ENCODE measurements at places on chromosomes 1 and 21.

- no peak for DNase-seq
Observed at GRCh38 chr1:153152481-153152880, 1.8 kb upstream of the SPRR2G start.

DNA sequence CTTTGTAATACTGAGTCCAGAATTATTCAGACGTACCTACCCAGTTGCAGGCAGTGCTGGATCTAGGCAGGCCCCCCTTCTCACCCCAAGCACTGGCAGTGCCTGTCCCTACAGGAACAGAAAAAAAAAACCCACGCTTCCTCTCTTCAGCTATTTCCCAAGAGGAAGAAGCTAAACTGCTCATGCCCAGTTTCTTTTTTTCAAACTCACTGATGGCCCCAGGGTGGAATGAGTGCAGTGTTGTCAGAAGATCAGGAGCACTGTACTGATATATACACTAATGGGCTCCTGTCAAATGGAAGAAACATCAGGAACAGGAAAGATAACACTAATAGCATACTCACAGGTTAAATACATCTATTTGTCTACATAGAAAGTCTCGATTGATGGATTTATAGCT, 28.2 kb upstream of the DOCK7 start:
- DNase-seq = no peak

GRCh38 chr1:113192980-113193379, 120.0 kb downstream of the LRIG2 start:
- no peak for DNase-seq

- no peak for DNase-seq
Observed at GRCh38 chr1:245550720-245551043, 395.9 kb downstream of the KIF26B start.

DNA sequence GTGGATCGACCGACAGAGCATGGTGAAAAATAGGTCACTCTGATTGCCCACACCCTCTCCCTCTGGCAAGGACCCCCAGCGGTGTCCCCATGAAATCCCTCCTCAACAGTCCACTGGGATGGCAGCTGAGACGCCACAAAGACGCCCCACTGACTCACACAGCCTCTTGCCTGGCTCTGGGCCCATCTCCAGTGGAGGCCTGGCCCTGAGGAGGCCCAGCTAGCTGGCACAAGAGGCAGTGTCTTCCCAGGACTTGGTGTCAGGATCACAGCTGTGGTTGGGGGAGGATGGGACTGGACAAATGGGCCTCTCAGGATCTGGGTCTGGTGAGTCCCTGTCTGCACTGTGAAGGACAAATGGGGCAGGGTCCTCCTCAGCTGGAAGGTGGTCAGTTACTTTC, 4.6 kb downstream of the ALX3 start:
- DNase-seq = no peak

- no peak for DNase-seq
Observed at GRCh38 chr1:175169286-175170018, 23.1 kb downstream of the KIAA0040 start.

All from NCI-H1092 (cell line).